ENCODE measurements at places on chromosomes 16 and 17. TPM values are rescaled to one million over a fixed set of nuclear protein-coding genes. Genes with fewer than 3 reads are reported as not detected.

FSCN2 gene
- total RNA-seq, result 1.6 TPM

GAS2L2 gene
- 0.13 TPM for total RNA-seq

GNAO1 gene
- 7.9 TPM for total RNA-seq

ZP2 gene
- not detected for total RNA-seq

KRT13 gene
- 0.62 TPM for total RNA-seq

SRRM2 gene
- 931 TPM for total RNA-seq

CASKIN1 gene
- 1.6 TPM for total RNA-seq

SMIM36 gene
- not detected for total RNA-seq

DHRS11 gene
- total RNA-seq, result 5.4 TPM

GRCh38 chr17:82915757-82916027 lies 75.9 kb upstream of the ZNF750 start:
- DNase-seq, result no peak

- DNase-seq, result no peak
Observed at GRCh38 chr17:60102632-60103096, 23.9 kb upstream of the HEATR6 start.

DNA sequence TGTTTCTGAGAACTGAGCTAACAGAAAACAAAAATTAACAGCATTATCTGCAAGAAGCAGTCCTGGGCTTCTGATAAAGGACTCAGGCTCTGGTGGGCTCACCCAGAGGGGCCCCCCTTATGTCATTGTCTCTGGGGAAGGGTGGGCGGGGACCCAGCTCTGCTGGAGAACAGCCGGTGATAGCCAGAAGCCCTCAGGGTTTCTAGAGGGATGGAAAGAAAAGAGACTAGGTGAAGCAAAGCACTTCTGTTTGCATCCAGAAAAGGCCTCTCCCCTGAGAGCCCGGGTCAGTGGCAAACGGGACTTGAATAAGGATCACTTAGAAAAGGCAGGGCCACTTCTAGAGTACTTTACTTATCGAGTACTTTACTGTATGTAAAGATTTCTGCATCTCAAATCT lies 7.0 kb upstream of the CDC42EP4 start:
- no peak for DNase-seq

DNA sequence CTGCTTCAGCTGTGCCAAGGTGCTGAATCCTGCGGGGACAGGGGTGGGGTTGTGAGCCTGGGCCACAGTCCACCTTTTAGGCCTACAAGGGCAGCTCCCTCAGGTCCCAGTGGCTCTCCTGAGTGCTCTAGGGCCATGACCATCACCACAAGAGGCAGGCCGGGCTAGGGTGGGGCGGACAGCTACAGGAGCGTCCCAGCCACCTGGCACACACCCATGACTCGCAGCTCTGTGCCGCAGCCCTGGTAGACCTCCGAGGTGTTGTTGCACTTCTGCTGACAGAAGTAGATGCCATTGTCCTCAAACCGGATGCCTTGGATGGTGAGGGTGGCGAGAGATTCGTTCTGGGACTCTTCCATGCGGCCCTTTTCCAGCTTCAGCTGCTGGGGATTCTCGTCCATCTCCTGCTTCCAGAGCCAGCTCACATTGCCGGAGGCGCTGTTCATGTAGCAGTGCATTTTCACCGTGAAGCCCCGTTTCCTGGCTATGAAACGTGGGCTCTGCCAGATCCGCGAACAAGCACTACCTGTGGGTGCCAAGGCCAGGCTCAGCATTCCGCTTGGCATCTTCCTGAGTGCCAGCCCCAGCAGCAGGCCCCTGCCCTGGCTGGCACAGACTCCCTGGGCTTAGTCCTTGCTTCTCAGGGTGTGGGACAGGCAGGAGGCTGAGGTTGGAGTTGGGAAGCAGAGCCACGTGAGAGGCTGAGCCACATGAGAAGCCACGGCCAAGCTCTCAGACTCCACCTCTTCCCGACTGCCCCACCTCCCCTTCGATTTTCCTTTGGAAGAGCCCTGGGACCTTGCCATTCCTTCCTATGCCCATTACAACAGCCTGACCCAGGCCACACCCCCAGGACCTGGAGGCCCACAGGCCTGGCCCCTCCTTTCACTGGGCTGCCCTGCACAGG lies 2.0 kb downstream of the CD79B start:
- no peak for DNase-seq

DNA sequence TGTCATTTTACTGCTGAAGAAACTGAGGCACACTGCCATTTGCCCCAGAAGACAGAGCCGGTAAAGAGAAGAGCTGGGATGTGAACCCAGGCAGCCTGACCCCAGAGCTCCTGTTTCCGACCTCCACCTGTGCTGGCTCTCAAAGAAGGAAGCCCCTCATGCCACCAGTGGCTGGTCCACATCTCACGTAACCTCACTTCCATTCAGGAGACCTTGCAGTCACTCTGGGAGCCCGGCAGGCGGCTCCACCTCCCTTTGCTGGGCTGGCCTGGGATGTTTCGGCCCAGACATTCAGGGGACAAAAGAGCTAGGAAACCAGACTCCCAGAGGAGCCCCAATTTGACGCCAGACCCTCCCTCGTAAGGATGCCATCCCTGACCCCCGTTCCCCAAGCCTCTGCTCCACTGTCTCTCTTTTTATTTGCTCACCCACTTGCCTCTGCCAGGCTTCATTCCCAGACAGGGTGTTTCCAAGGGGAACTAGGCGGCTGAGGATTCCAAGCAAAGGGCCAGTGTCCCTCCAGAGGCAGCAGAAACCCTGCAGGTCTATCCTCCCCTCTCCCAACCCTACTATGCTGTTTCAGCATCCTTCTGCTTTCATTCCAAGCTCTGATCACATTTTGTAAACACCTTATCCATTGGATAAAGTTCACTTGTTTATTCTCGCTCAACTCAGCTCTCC lies 2.8 kb downstream of the TAF1C start:
- peak; percentile 54 for DNase-seq

GRCh38 chr17:34414339-34414738 lies 51.3 kb upstream of the CCL1 start:
- DNase-seq, result no peak

DNA sequence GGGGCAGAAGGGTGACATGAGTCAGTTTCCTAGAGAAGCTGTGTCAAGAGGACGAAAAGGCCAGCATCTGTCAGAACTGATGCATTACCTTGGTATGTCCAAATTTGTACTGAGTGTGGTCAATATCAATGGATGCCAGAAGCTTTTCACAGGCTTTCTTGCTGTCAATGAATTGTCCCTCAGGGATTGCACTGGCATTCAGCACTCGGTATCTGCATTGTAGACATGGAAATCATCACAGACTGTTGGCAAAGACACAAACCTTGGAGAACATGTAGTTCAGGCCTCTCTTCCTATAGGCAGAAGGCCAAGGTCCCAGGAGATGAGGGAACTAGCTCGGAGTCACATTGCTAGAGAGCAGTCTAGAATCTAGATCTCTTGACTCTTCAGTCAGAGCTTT lies 16.6 kb downstream of the MYH3 start:
- DNase-seq, result no peak

GRCh38 chr17:45293413-45294211 lies 23.2 kb downstream of the MAP3K14 start:
- DNase-seq, result peak; percentile 77

DNA sequence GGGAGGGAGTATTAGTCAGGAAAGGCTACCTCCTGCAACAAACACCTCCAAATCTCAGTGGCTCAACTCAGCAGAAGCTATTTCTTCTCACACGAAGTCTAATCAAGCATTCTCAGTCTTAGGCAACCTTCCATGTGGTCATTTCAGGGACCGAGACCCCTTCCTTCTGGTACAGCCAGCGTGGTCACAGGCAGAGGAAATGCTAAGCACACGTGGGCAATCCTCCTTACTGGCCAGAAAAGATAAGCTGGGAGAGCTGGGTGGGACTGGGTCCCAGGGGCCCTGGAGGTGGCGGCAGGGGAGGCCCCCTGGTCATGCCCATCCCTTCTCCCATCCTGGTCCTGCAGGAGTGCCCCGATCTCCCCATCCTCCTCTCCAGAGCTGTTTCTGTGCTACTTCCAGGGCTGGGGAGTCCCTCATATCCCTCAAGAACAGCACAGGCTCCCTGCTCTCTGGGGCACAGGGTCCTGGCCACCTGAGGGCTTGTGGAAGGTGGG lies 5.7 kb upstream of the CX3CL1 start:
- DNase-seq, result no peak

- DNase-seq, result no peak
Observed at GRCh38 chr17:19720210-19720475, 3.8 kb upstream of the SLC47A2 start.

- no peak for DNase-seq
Observed at GRCh38 chr16:66899310-66899944, 19.1 kb downstream of the PDP2 start.

DNA sequence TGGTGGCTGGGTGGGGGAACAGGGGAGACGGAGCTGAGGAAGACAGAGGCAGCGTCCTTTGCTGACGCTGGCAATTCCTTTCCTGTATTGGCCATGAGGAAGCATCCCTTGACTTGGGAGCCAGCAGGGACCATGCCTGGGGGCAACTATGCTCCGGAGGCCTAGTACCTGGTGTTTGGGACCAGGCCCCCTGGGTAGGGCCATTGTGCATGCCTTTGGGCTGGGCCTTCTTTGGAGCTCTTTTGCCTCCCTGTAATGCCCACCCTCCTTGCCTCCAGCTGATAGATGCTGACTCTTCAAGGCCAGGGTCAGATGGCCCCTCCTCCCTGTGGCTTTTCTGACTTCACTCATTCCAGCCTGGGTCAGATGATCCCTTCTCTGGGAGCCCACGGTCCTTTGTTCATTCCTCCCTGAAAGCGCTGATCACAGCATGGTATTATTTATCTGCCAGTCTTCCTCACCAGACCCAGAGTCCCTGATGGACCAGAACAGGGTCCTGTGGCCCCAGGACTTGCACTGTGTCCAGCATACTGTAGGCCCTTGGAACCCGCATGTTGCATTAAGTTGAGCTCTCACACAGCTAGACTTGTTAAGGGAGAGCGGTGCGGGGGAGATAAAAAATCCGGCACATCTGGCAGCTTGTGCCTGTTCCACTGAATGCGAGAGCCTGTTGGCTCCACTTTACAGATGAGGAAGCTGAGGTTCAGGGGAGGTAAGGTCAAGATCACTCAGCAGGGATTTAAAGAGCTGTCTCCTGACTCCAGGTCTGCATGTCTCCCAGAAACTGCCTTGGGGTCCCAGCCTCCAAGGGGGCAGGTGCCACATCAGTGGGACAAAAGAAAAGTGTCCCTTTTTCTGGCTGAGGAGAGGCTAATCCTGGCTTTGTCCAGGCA lies 2.9 kb downstream of the STARD3 start:
- DNase-seq, result no peak

- peak; percentile 70 for DNase-seq
Observed at GRCh38 chr17:412211-413015, 59.8 kb upstream of the RPH3AL start.

DNA sequence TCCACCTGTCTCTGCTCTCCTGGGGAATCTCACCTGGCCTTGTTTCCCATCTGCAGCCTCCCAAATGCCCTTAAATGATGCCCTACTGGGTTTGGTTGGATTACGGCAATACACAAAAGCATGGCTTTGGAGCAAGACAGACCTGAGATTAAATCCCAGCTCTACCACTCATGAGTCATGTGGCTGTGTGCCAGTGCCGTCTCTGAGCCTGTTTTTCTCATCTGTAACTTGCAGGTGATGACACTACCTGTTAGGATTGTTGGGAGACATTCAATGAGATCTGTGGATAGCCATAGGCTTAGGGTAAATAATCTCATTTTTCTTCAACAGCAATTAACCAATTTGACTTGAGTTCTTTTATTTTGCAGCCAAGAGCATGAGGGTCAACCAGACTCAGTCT lies 240.3 kb downstream of the MAF start:
- no peak for DNase-seq

DNA sequence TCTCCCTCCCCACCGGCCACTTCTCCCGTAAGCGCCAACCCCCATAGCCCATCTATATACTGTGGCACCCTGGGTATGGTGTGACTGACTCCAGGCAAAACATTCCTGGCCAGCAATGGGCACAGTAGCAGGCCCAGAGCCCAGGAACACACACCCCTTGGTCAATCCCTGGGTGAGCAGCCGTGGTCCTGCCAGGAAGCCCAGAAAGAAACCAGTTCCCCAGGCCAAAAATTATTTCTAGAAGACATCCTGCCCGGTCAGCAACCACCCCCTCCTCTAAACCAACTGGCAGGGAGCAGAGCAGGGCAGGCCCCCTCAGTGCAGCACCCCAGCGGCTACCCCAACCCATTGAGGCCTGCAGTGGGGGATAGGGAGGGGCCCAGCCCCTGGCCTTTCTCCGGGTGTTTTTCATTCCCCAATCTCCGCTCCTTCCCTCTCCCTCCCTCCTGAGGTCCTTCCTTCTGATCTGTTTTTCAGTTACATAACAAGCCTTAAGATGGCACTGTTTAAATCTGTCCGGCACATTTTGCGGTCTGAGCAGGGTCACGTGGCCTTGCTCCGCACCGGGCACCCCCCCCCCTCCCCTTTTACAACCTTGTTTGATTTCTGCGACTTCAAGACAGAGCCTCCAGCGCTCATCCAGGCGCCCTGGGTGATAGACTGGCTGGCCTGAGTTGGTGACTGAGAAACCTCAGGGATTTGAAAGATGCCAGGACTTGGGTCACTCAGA lies 2.0 kb downstream of the NPTX1 start:
- no peak for DNase-seq

- no peak for DNase-seq
Observed at GRCh38 chr16:2955438-2955778, 8.7 kb upstream of the KREMEN2 start.

GRCh38 chr17:79073706-79074088 lies 927 bp upstream of the ENGASE start:
- DNase-seq, result no peak

GRCh38 chr17:50188921-50189549 lies 12.4 kb downstream of the COL1A1 start:
- DNase-seq, result no peak

DNA sequence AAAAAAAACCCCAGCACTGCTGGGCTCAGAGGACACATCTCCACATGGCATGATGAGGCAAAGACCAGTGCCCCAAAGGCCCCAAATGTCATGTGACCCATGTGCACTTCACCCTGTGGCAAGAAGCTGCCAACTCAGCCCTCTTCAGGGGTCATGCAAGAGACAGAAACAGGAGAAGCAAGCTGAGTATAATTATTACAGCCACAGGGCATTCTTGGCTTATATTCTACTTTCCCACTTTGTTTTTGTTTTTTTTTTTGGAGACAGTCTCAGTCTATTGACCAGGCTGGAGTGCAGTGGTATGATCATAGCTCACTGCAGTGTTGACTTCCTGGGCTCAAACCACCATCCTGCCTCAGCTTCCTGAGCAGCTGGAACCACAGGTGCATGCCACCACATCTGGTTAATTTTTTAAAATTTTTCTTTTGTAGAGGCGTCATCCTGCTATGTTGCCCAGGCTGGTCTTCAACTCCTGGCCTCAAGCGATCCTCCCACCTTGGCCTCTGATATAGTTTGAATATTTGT lies 32.7 kb upstream of the LITAF start:
- no peak for DNase-seq

DNA sequence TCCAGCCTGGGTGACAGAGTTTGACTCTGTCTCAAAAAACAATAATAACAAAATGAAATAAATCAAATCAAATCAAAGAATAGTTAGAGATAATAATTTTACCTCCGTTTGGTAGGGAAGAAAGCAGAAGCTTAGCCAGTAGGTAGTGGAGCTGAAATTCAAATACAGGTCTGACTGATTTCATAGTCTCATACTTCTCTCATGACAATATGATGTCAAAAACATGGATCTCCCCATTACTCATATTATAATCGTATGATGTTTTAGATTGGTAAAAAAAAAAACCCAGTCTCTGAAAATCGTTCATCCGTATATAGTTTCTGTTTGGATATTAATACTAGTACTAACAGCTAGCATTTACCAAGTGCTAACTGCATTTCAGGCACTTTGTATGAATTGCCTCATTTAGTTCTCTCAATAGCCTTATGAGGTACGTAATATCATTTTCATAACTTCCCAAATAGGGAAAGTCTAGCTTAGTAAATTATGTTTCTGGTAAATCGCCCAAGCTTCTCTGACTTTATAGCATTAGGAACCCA lies 48.7 kb downstream of the CDH8 start:
- DNase-seq, result no peak

All from sciatic nerve (tissue), 2 donors.